Natural killer cell (primary cell): ENCODE measurements at places on chromosomes 6 and 20. TPM values are rescaled to one million over a fixed set of nuclear protein-coding genes. Genes with fewer than 3 reads are reported as not detected.

- no peak for DNase-seq
These were observed 287.6 kb downstream of the PHF3 start for GRCh38 chr6:63923139-63923739.

DNA sequence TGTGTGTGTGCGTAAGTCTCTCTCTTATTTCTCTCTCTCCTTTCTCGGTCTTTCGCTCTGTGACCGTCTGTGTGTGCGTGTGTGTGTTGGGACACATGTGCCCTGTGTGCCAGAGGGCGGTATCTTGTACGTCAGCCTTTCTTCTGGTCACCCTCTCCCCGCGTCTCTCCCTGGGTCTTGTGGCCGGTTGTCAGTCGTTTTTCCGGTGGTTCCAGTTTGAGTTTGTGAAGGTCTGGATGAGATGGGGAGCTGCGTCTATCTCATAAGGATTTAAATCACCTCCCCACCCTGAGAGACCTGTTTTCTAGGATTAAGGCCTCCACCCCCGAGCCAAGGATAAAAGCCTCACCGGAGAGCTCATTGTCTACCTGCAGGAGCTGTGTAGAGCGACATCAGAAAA is 295.5 kb upstream of the ZNF337 start:
- DNase-seq: no peak

NTSR1 gene
- total RNA-seq: not detected

DNA sequence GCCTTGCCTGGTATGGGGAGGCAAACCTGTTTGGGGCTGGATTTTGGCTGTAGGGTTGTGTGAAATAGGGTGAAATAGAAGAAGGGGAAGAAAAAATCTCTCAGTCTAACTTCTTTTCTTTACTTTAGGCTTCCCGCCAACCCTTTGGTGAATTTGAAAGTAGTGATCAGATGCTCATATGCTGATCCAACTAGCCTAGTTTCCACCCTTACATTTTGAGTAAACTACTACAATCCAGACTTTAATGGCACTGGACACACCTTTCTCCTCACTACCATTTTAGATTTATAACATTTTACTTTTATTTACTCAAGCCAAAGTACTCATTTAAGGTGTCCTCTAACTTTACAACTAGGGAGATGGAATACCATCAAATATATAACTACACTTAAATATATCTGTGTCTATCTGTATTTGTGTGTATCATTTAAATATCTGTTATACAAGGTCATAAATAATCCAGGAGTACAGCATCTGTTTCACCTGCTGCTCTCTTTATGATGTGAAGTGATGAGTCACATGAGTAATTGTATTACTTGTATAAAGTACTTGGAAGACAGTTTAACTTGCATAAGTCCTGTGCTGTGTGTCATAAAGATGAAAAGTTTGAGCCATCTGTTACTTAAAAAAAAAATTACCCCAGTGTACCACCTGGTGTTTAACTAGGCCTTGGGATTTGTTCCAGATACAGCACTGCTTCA is 172.1 kb downstream of the CDKAL1 start:
- no peak for DNase-seq

DNA sequence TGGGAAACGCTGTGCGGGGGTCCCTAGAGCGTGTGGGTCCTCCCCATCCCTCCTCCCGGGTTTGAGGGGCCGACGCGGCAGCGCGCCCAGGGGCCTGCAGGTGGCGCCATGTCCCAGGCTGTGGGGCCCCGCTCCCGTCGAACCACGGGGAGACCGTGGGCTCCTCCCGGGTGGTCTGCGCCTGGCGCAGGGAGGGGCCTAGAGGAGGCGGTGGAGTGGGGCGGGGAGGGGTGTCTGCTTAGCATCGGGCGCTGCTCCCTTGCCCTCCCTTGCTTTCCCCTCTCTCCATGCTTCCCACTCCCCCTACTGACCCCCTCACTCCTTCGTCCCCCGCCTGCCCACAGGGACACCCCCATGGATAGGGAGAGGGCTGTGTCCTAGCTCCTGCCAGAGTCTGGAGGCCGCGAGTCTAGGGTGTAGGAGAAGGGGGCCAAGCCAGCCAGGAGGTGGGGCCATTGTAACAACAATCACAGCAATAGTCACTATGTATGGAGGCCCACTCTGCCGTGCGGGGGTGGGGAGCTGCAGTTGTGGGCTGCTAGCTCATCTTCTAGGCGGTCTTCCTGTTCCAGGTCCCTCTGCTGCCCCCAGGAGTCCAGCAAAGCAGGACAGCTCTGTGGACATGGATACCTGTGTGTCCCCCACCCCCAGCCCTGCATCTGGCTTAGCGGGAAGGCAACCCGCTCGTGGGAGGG is 51.7 kb downstream of the CHMP4B start:
- peak; percentile 64 for DNase-seq

DNA sequence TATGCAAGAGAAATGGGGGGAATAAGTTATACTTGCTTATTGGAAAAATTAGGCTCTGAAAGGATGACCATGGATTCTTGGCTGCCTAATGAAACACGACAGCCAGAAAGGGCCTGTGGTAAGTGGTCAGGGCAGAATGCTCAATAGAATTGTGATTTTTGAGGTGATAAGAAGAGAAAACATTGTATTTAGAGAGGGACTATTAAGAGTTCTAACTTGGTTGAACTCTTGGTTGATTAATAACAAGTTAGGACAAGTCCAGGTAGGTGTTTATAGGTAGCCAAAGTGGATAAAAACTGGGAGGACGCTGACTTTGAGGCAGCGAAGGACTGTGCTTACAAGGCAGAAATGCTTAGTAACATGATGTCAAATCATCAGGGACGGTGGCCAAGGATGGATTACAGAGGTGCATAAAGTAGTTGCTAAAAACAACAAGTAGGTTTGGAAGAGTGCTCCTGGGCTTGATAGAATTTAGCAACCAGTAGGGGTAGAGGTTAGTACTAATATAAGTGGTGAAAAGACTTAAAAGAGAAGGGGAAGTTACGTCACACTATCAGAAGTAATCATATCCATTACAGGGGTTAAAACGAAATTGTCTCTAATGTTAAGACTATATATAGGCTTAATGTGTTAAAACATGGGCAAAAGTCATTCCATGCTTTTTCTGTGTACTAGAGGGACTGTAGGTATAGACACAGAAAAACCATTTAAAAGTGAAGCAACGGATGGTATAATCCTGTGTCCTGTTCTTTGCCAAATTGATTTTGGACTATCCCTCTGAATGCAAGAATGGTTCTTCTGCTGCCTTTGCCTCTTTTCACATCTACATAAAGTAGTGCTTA is 98.6 kb downstream of the EYA4 start:
- DNase-seq: no peak

GRCh38 chr6:105487040-105487790 is 84.3 kb upstream of the PREP start:
- no peak for DNase-seq

DNA sequence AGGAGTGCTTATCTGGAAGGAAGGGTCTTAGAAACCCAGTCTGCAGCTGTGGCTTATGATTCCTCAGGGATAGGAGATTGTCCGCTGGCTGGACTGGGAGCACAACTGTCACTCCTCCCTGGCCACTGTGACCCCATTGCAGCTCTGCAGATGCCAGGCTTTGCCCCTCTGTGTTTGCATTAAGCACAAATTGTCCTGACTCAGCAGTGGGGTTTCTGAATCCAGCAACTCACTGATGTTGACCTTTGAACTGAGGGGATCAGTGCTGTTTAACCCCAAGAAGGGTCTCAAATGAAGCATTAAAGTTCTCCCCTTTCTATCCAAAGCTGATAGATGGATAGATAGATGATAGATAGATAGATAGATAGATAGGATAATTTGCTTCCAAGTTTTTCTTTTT is 29.5 kb downstream of the DACT2 start:
- DNase-seq: no peak

- DNase-seq: no peak
These were observed 14.2 kb downstream of the SMPDL3A start for GRCh38 chr6:122803171-122803661.

DNA sequence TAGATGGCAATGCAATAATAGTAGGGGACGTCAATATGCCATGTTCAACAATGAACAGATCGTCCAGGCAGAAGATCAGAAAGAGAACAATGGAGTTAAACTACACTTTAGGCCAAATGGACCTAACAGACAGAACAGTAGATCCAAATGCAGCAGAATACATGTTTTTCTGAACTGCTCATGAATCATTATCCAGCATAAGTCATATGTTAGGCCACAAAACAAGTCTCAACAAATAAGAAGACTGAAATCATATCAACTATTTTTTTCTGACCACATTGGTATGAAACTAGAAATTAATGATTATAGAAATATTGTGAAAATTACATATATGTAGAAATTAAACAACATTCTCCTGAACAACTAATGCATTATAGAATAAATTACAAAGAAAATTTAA is 10.2 kb upstream of the DEFB125 start:
- no peak for DNase-seq

DNA sequence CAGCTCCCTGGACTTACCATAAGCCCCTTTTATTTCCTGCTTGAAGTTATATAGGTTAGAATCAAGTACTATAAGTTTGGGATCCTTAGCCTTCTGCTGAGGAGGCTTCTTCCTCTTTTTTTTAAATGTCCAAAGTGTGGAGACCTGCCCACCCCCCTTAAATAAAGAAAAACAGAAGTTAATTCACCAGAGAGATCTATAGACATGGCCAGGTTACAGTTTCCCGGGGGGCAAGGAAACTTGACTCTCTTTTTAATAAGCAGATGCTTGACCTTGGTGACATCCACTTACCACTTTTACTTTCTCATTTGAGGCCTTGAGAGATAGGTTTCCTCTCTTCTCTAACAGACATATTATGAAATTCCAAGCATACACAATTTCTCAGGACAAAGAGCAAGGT is 88.3 kb downstream of the BMP2 start:
- no peak for DNase-seq

DNA sequence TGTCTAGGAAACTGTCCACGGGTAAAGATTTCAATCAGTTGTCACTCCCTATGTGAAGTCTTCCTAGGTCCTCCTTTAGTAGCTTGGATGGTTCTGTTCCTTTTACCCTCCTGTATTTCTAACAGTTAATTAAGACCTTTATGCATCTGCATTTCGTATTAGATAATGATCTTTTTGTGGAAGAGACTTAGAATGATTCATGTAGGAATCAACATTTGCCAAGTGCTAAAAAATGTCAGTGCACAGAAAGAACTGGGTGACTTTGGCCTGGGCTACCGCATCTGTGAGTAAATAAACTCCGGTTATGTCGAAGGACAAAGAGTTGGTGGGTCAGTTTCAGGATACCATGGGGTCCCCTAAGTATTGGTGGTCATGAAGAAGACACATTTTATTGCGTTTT is 918.0 kb downstream of the TFAP2A start:
- no peak for DNase-seq

- no peak for DNase-seq
These were observed 131.1 kb downstream of the UTRN start for GRCh38 chr6:144416244-144416643.

- no peak for DNase-seq
These were observed 22.3 kb downstream of the ELOVL5 start for GRCh38 chr6:53326372-53327016.

DNA sequence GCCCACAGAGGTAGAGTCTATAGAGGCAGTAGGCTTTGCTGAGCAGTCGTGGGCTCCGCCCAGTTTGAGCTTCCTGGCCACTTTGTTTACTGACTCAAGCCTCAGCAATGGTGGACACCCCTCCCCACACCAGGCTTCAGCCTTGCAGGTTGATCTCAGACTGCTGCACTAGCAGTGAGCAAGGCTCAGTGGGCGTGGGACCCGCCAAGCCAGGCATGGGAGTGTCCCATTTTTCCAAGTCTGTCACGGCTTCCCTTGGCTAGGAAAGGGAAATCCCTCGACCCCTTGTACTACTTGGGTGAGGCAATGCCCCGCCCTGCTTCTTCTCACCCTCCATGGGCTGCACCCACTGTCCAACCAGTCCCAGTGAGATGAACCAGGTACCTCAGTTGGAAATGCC is 135.3 kb upstream of the NT5E start:
- DNase-seq: no peak

BMP2 gene
- 0.45 TPM for total RNA-seq

- no peak for DNase-seq
These were observed 10.5 kb downstream of the IBTK start for GRCh38 chr6:82237013-82237412.

GRCh38 chr6:169042061-169042460 is 211.6 kb downstream of the THBS2 start:
- no peak for DNase-seq
